ENCODE measurements at places on chromosomes 7 and 10. TPM values are rescaled to one million over a fixed set of nuclear protein-coding genes. Genes with fewer than 3 reads are reported as not detected.

DNA sequence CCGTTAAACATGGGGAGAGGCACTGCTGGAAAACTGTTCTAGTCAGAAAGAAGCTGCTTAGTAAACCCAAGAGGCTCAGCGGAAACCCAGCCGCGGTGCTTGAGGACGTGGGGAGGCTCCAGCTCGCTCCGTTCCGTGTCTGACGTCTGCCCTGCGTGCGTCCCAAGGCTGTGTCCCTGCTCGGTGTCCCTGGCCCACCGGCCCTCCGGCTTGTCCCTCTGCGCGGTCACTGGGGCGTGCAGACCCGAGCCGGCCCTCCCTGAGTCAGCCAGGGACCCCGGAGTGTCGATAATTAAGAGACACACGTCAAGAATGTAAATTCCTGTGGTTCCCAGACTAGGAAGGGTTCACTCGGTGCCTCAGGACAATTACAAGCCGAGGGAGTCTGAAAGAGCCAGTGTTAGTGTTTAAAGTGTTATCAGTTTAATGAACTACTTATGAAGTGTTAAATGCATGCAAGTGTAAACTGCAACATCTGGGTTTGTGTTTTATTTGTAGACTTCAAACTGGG is 98.9 kb downstream of the WDR11 start:
- no peak for DNase-seq

The TMEM176A gene
- polyA plus RNA-seq = 1.5 TPM

DNA sequence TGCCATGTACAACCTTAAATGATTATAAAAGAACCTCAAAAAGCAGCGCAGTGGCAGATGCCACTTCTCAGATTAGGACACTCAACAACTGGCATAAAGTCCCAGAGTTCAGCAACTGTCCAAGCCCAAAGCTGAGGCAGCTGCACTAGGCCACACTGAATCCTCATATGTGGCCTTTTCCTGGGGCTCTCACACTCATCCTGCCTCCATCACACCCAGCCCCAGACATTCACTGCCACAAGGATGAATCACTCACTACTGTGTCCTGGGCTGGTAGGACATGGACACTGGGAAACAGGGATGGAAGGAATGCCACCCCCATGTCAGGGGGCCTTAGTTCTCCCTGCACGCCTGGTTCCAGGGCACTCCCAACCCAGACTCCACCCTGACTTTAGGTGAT is 547.7 kb downstream of the TNS3 start:
- DNase-seq = no peak

- DNase-seq = no peak
These were observed 102.3 kb downstream of the NOC3L start for GRCh38 chr10:94260455-94260854.

- no peak for DNase-seq
These were observed 286.0 kb downstream of the RNLS start for GRCh38 chr10:88297103-88297502.

- no peak for DNase-seq
These were observed 38.1 kb downstream of the IKZF1 start for GRCh38 chr7:50342616-50343114.

DNA sequence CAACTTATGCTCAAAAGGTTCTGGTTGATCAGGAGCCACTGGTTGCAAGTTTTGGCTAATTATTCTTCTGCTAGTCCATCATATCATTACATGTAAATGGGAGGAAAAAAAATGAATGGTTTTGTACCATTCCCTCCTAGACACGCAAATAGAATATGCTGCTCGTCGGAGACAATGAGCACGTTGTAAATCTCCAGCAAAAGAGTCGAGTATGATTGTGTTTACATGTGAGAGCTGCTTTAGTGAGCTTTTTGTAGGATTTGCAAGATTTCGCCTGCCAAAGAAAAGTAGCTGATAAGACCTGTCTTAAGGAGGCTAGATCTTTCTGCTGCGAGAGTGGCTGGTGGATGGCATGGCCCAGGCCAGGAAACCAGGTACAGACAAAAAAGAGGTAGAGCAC is 109.0 kb downstream of the ZMYND11 start:
- no peak for DNase-seq

The ZNF33A gene
- polyA plus RNA-seq = 10.5 TPM

The C10orf90 gene
- 0.12 TPM for polyA plus RNA-seq

GRCh38 chr10:48470115-48470892 is 134.6 kb downstream of the ARHGAP22 start:
- no peak for DNase-seq

The ATOH7 gene
- not detected for polyA plus RNA-seq

DNA sequence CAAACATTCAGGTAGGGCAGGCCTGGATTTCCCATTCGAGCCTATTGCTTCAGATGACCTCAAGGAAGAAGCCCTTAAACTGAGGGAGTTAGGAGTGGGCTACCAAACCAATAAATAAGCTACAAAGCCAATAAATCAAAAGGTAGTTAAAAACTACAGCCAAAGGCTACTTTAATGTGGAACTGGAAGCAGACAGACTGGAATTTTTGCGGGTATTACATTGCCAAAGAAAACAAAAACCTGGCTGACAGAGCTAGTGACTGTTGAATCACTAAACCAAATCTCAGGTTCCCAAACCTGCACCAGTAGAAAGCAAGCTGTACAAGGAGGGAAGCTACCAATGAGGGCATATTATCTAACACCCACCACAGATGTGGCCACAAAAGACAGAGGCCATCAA is 315.6 kb downstream of the GRM8 start:
- DNase-seq = no peak

DNA sequence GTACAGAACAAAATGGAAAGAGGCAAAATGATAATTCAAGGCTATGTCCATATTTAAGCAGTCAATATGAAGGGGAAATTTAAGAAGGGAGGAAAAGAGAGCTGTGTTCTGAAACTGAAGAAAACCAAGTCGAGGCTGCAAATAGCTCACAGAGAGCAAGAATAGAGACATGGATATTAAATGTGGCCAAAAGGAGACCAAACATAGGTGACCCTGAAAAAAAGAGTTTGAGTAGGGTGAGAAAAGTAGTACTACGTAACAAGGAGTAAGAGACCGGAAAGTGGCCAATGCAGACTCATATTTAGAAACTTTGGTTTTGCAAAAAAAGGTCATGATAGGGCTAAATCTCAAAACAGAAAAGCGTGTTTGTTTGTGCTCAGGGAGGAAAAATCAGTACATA is 84.6 kb downstream of the GNAT3 start:
- DNase-seq = no peak

GRCh38 chr7:129778770-129779601 is 167.5 kb downstream of the NRF1 start:
- DNase-seq = no peak

- no peak for DNase-seq
These were observed 272.9 kb upstream of the ZWINT start for GRCh38 chr10:56633876-56634452.

DNA sequence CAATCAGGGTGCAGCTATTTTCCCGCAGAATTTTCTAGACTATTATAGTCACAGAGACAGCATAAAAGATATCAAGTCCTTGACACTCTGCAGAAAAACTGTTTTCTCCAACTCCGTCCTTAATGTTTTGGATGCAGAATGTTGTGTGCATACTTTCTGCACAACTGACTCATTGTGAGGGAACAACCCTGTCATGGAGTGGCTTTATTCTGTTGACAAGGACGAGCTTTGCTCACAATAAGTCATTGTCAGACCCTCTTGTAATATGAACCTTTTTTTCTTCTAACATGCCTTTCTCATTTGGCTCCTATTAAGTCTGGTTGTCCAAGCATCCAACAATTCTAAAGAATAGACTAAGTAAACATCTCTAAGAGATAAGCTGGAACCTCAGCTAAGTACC is 17.3 kb downstream of the ABCB4 start:
- DNase-seq = no peak

- DNase-seq = no peak
These were observed 202.1 kb upstream of the NPVF start for GRCh38 chr7:25430200-25430931.

- DNase-seq = no peak
These were observed 5.0 kb upstream of the PAXIP1 start for GRCh38 chr7:155007947-155008346.

DNA sequence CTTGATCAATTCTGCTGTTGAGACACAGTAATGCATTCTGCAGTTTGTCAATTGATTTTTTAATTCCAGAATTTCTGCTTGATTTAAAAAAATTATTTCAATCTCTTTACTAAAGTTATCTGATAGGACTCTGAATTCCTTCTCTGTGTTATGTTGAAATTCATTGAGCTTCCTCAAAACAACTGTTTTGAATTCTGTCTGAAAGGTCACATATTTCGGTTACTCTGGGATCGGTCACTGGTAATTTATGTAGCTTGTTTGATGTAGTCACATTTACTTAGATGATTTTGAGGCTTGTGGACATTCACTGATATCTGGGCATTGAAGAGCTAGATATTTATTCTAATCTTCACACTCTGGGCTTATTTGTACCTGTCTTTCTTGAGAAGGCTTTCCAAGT is 67.2 kb upstream of the NME8 start:
- no peak for DNase-seq

- no peak for DNase-seq
These were observed 254.9 kb downstream of the PLXNA4 start for GRCh38 chr7:132321387-132321786.

The CFAP70 gene
- 0.16 TPM for polyA plus RNA-seq

DNA sequence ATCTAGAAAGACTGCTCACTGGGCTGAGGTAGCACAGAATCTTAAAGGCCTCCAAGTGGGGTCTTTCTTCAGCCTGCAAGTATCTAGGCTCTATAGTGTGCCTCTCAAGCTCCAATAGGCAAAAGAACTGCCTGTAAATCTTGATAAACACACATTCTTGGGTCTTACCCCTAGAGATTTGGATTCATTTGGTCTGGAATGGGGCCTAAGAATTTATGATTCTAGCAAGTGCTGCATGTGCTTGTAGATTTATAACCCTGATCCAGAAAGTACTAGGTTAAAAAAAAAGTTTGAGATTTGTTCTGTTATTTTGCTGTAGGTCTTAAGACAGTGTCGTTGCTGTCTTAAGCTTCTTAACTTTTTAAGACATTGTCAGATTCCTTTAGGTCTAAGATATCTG is 74.1 kb downstream of the RALA start:
- no peak for DNase-seq

GRCh38 chr10:86365346-86366032 is 1.1 kb downstream of the GRID1 start:
- no peak for DNase-seq
